T-helper 1 cell (primary cell): ENCODE measurements at places on chromosomes 6 and 20.

- no peak for DNase-seq
These were observed 6.7 kb downstream of the GPR31 start for GRCh38 chr6:167150941-167151549.

DNA sequence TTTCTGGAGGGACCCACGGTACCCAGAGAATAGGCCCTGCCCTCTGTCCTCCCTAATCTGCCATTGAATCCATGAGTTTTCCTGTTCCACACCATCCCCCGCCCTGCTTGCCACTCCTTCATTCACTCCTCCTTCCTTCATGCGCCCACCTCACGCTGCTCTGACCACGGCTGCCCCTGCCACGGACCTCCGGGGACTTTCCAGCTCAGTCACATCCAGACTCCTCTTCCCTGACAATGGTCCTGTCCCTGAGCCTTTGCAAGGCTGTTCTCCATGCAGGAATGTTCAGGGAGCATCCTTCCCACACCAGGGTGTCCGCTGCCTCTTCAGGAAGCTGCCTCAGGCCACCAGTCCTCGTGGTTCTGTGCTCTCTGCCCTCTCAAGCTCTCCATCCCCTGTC, 25.9 kb downstream of the GLP1R start:
- DNase-seq, result no peak

DNA sequence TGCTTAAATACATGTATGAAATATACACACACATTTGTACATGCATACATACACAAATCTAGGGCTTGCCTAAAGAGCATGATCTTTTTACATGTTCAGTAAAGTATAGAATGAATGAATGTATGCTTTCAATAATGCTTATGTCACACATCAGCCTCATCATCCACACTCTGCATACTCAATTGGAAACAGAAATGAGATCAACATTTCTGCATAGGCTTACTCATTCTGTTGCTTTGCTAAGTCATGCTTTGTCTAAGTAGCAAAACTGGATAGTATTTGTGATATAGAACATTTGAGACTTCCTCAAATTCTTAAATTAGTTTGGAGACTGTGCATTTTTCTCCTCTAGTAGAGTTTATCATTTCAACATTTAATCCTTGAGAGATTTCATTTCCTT, 343.3 kb downstream of the ADGRB3 start:
- no peak for DNase-seq

DNA sequence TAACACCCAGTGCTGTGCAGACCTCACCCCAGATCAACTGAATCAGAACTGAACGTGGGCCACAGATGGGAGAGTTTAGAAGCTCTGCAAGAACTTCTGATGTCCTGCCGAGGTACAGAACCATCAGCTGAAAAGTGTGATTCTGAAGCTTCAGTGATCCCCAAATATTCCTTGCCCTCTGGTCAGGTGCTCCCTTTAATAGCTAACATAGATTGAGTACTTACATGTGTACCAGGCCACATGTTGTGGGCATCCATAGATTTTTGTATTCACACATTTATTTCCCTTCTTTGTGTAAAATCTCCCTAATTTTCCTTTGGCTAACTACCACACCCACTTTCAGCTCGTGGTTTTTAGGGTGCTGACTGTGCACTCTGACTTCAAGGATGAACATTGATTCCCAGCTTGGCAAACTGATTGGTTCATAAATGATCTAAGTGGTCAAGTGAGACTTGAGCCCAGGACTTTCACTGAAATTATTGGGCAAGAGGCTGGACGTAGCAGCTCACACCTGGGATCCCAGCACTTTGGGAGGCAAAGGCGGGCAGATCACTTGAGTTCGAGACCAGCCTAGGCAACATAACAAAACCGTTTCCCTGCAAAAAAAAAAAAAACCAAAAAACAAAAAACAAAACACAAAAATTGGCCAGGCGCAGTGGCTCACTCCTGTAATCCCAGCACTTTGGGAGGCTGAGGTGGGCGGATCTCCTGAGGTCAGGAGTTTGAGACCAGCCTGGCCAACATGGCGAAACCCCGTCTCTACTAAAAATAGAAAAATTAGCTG, 162.2 kb downstream of the BCAS1 start:
- DNase-seq, result no peak

DNA sequence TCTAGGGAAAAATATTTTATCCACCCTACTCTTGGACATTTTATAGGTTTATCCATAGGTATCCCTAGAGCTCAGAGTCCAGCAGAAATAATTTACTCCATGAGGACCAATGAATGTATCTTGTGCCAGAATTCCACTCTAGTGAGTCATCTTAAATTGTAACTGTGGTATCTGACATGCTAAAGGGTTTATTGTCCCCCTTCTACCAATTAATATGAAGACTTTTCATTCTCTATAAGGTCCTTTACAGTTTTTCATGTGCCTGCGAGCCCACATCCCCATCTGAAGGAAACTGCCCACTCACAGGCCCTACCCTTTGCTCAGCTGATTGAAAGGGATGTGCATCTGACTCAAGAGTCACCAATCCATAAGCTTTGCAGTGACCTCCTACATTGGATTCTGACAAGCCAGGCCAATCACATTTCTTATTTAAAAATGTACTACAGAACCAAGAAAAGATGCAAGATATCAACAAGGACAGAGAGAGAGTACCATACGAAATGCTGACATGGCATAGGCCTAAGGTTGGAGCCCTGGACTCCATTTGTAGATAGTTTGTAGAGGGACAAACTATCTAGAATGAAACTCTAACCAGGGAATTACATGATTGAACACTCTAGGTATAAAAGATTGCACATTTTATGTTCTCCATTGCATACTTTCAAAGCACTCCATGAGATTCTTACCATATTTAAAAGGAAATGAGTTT, 93.4 kb upstream of the DEFB112 start:
- no peak for DNase-seq

DNA sequence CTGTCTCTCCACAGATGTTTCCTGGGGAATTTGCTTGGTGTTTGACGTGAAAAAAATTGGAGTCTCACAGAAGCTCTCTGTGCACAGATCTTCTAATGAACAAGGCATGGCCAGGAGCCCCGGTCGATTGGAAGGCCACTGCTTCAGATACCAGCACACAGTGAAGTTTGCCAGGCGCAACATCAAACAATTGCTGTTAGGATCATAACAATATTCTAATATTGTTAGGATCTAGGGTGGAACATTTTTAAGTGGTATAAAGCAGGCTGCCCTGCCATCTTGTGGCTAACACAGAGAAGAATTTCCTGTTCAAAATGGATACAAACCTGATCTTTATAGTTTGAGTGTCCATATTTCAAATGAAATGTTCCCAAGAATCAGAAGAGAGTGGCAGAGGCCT, 64.1 kb downstream of the C6orf118 start:
- DNase-seq, result no peak

DNA sequence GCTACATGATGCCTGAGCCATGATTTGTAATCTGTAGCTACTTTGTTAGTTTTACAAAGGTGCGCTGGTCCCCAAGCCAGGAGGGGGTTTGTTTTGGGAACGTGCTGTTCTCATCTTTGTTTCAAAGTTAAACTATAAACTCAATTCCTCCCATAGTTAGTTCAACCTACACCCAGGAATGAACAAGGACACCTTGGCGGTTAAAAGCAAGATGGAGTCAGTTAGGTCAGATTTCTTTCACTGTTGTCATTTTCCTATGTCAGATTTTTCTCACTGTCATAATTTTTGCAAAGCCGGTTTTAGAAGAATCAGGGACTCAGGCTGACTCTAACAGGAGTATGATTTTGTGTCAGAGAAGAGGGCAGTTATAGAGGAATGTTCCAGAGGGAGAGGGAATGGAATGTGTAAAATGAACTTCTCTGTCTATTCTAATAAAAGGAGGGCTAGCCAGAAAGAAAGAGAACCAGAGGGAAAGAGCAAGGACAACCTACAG, 2.3 kb upstream of the GMPR start:
- no peak for DNase-seq

GRCh38 chr6:157656437-157656997, 166.5 kb upstream of the SNX9 start:
- no peak for DNase-seq

DNA sequence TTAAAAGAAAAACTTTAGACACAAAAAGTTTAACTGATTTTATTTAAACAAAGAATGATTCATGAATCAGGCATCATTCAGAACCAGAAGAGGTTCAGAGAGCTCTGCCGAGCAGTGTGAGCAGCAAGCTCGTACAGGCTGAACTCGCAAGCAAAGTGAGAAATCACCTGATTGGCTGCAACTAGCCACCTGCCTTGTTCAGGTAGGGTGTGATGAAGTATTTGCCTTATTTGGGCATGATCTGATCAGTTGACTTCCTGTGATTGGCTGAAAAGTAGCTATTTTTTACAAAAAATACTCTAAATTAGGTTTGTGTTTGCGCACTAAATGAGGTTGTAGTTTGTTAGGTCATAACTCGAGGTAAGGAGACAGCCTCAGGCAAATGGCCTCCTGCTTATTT, 80.7 kb downstream of the HIVEP1 start:
- DNase-seq, result no peak

DNA sequence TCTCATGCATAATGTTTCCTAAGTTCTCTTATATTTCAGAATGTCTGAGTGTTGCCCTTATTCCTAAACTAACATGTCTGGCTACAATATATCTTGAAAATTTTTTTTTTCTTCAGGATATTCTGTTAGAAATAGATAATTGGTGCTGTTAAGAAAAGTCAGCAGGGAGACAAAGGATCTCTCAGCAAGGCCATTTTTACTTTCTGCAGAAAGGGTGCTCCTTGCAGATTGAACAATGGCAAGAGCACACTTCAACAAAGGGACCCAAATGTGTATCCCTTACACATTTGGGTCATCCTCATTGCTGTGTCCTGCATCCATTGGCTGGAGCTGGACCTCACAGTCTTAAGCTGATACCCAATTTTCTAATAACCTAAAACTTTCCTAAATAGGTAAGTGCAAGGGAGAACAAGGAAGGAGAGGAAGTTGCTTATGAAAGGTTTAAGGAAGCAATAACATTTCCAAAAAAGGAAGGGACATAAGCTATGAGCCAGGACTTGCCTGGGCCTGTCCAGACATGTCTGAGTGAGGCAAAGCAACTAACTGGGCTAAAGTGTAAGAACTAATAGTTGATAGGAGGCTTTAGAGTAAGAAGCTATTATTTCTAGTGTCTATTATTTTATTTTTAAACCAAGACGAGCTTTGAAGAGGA, 429.6 kb downstream of the BCKDHB start:
- DNase-seq, result no peak

- no peak for DNase-seq
These were observed 205.4 kb downstream of the PREX1 start for GRCh38 chr20:48622421-48622820.

DNA sequence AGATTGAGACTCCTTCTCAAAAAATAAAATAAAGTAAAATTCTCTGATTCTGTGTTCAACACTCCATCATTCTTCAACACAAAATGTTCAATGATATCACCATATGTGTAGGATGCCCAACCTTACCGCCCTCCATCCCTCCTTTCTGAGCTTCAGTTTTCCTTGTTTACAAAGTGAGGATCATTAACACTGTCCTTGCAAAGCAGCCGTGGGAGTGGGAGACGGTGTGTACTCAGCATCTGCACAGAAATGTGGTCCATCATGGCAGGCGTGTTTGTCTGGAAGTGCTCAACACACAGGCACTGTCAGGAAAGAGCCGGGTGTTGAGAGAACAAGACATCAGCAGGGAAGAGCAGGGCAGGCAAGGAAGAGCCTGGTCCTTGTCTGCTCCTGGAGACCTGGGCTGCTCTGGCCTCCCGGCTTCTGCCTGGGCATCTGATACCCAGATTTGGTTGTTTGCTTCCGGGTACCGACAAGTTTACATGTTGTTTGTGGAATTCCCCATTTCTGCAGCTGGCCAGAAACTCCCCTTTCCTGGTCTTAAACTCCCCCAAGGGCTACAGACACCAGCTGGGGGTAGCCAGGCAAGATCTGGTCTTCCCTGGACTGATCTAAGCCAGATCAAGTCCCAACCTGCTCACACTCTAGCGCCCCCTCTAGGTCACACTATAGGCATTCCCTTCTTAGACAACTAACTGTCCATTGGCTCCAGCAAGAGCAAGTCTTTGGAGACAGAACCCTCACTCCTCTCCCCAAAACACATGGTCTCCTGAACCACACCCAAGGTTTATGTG, 26.7 kb upstream of the TTPAL start:
- DNase-seq, result no peak

DNA sequence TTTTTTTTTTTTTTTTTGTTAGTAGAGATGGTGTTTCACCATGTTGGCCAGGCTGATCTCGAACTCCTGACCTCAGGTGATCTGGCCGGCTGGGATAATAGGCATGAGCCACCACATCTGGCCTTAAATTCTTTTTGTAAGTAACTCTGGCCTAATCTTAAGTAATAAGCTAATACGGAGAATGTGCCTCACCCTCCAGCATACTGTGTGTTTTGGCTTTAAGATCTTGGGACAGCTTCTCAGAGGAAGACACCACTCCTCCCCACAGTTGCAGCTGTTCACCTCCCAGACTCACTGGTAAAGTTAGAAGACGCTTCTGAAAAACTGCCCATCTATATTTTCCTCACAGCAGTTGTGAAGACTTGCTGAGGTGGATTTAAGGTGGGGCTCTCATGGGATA, 120.8 kb downstream of the CCDC170 start:
- DNase-seq, result no peak

DNA sequence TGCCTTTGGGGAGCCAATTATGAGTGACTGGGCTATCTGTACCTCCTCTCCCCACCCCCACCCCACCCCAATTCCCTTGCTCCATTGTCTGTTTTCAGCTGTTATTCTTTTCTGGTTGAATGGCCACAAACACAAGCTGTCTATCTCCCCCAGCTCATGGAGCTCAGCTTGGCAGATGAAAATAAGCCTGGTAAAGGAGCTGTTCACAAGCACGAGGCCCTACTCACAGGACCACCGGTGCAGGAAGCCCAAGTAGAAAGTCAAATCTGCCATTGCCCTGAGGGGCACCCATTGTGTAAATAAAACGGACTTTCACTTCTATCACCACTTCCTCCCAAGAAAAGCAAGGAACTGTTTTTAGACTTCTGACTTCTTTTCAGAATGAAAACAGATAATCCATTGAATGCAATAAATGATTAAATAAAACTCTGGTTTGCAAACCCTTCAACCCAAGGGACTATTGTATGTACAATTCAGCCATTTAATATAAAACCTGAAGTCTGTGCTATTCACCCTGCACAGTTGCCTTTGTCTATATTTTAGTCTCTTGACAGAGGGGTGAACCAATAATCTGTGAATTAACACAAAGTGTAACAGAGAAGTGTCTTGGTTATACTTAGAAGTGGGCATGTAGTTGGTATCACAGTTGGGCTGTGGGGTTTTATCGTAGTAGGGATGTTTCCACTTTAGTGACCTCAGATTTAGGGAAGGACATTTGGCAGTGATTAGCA, 27.7 kb downstream of the RIPOR2 start:
- DNase-seq, result no peak
